Adipose tissue (tissue), 3 donors: ENCODE measurements at places on chromosomes 6 and 20. TPM values are rescaled to one million over a fixed set of nuclear protein-coding genes. Genes with fewer than 3 reads are reported as not detected.

The RHAG gene
- polyA plus RNA-seq = 0.04 TPM

The RIMS4 gene
- polyA plus RNA-seq = 0.19 TPM

The MLIP gene
- 0.98 TPM for polyA plus RNA-seq

The BAG2 gene
- 2.3 TPM for polyA plus RNA-seq

The FABP7 gene
- not detected for polyA plus RNA-seq
